ENCODE measurements at places on chromosomes 2 and 18.
A peak's percentile ranks its signal among the peaks of the same experiment; 100 is the strongest.

GRCh38 chr2:206802654-206803514 is 37.5 kb downstream of the FASTKD2 start:
- DNase-seq, result no peak

- peak; percentile 25 for DNase-seq
Measured at GRCh38 chr2:208466151-208466919, 59.7 kb downstream of the PTH2R start.

- no peak for DNase-seq
Measured at GRCh38 chr2:181465676-181466375, 8.6 kb downstream of the ITGA4 start.

GRCh38 chr2:237223201-237223861 is 137.6 kb downstream of the COPS8 start:
- no peak for DNase-seq

- no peak for DNase-seq
Measured at GRCh38 chr2:48347712-48348111, 182.2 kb upstream of the STON1 start.

DNA sequence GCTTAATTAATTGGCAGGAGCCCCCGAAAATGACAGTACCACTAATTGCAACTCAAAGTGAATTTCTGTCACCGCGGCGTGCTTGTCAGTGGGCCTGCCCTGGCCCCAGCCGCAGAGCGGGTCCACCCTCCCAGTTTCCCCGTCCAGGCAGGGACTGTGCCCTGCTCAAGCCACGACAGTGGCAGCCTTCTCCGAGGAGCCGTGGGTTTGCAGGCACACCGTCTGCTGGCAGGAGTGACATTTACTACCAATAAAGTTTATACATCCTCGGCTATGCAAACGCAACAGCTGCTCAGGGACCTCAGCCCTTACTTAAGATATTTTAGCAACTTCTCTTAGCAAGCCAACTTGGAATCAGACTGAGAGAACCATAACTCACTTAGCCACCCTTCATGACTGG is 112.7 kb downstream of the GBX2 start:
- DNase-seq, result no peak

GRCh38 chr2:195639959-195640358 is 17.1 kb upstream of the SLC39A10 start:
- no peak for DNase-seq
